ENCODE measurements at places on chromosomes 3 and 15.

- no peak for DNase-seq
These were observed 252.8 kb downstream of the IGSF11 start for GRCh38 chr3:118781839-118782238.

GRCh38 chr3:129595544-129596193, 10.8 kb downstream of the PLXND1 start:
- no peak for DNase-seq

GRCh38 chr3:156459434-156459833, 95.5 kb downstream of the SSR3 start:
- no peak for DNase-seq

- DNase-seq, result no peak
These were observed 249.5 kb upstream of the ARL6 start for GRCh38 chr3:97515076-97515475.

- DNase-seq, result no peak
These were observed 23.3 kb downstream of the WWTR1 start for GRCh38 chr3:149634573-149634972.

DNA sequence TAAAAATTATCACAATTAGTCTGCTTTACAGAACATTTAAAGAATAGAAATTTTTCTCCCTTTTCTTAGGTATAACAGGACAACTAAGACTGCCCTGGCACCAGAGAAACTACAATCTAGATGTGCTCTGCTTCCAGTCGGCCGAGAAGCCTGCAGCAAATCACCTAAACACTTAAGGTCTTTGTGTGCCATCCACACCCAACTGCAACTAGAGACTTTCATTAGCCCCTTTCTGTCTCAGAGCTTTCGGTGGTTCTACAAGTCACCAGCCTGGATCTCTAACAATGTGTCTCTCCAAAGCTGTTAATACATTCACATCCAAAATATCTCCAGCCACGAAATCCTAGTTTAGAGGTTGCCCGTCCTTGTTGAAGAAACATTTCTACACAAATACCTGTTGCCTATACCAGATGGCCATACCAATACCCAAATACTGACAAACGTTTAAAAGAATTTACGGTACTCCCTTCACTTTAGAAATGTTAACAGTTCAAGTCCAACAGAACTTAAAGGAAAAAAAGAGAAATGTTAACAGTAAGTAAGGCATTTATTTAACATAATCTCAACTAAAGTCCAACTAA, 6.7 kb downstream of the PRC1 start:
- DNase-seq, result no peak

GRCh38 chr3:156181509-156181908, 61.1 kb downstream of the KCNAB1 start:
- no peak for DNase-seq

DNA sequence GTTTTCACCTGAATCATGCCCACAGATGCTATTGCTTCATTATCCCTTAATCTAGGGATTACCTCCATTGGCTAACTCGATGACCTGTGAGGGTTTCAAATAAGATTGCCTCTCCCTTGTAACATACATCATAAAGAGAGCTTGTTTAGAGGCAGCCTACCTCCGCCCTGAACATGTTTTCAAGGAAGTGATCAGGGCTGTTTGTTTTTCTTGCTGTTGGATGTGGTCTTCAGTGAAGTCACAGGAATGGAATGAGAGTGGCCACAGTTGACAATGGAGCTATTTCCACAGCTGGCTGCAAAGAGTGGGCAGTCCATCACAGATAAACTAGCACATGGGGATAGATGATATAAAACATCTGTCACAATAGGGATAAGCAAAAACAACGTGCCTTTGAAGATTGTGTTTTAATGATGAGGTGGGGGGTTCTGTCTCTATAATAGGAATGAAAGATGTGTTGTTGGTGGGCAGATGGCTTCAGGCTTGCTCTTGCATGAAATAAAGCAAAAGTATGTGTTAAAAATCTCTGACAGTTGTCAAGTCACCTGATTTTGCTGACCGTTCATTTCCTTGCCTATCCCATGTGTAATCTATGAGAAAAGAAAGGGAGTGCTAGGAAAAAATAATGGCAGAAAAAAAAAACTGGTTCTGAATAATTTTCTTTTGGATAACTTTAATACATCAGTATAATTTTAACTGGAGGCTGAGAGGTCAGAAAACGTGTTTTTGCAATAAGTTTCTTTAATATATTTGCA, 642.3 kb downstream of the RBMS3 start:
- DNase-seq, result no peak

DNA sequence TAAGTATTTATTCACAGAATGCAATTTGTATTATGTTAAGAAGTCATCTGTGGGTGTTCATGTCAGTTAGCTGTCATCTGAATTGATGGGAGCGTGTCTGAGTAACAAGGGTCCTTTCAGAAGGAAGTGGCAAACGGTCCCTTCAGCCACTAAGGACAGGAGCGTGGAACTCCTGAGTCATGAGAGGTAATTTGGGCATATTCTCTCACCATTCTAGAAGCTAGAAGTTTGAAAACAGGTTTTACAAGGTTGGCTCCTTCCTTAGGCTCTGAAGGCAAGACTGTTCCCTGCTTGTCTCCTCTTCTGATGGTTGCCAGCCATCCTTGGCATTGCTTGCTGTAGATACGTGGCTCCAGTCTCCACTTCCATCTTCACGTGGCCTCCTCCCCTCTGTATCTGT, 19.7 kb downstream of the ABHD2 start:
- no peak for DNase-seq

- no peak for DNase-seq
These were observed 2.2 kb upstream of the SNRK start for GRCh38 chr3:43284171-43284570.

- no peak for DNase-seq
These were observed 16.0 kb upstream of the C3orf38 start for GRCh38 chr3:88133711-88134263.

DNA sequence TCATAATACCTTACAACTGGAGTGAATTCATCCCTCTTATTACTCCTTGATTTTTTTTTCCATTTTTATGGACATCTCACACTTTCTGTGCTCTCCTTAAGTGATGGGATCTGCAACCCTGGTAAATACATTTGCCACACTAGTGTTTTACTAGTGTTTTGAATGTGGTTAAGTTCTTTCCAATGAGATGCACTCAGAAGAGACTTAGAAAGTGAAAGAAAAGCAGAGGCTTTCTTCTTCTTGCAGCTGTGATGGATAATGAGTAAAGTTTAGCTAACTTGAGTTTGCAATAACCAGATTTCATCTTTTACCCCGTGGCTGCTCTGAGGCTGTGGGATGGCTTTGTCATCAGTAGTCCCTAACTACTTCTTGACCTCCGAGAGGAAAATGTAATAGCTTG, 1248.4 kb downstream of the NSUN3 start:
- DNase-seq, result no peak

- no peak for DNase-seq
These were observed 17.3 kb downstream of the FAM174B start for GRCh38 chr15:92638291-92638708.

- no peak for DNase-seq
These were observed 30.7 kb downstream of the MBNL1 start for GRCh38 chr3:152299249-152299976.

DNA sequence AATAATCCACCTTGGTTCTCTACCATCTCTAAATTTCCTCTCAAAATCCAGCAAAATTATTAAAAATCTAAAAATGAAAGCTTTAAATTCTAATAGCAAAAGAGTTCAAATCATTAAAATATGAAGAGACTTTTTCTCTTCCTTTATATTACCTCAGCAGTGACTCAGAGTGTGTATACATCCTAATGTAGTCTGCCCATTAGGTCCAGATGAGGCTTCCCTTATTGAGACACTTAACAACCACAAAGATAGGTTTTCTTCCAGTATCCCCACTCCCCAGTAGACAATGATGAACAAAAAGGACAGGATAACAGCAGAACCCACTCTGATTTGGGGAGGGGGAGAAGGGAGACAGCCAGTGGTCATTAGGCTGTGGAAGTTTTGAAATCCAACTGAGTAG, 61.5 kb upstream of the DCBLD2 start:
- no peak for DNase-seq

- peak; percentile 83 for DNase-seq
These were observed 6.0 kb upstream of the SRP14 start for GRCh38 chr15:40044717-40045571.

DNA sequence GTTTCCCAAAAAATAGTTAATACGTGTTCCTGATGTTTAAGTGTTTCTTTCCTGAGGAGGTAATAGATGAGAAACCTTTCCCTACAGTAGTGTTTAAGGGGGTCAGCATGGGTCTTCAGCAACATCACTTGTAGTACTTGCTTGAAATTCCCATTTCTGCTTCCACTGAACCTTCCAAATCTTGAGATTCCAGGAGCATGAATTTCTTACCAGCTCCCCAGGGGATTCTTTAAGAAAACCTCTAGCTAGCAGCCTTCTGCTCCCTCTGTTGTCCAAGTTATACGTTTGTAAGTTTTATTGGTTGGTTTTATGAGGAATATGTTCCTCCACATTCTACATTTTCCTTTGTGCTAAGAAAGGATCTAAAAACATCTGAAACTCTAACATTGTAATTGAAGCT, 38.2 kb upstream of the ACP3 start:
- DNase-seq, result no peak

DNA sequence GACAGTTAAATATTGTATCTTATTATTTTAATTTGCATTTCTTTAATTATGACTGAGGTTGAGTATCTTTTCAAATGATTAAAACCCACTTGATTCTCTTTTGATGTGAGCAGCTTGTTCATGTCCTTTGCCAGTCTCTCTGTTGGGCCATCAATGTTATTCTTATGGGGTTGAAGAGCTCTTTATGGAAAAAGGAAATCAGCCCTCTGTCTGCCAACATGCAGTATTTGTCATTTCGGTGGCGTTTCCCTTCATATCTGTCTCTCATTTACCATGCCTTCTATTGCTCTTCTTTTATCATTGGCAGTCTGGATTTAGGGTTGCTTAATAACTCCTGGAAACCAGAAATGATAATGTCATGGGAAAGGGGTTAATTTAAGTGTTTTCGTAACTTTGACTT, 340.7 kb upstream of the DNAJC19 start:
- DNase-seq, result no peak

GRCh38 chr3:19645093-19645492, 288.9 kb downstream of the EFHB start:
- no peak for DNase-seq

DNA sequence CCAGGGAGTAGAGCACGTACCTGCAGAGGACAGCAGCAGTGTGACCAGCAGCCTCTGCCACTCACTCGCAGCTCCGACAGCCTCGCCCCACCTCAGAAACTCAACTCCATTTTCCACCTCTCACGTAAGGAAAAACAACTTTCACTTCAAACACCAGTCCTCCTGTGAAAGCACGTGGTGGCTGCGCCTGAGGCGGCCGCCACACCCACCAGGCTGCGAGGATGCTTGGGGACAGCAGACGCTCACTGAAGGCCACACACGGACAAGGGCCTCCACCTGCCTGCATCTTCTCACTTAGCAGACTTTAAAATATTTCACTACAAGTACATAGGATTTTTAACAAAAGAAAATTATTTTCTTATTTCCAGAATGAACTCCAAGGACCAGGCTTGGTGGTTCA, 67.9 kb downstream of the CYFIP1 start:
- DNase-seq, result no peak

GRCh38 chr3:169780742-169781141, 7.5 kb downstream of the MYNN start:
- DNase-seq, result no peak
